Activated naive CD4-positive, alpha-beta T cell (primary cell): ENCODE measurements at places on chromosomes 12 and 14.
A peak's percentile ranks its signal among the peaks of the same experiment; 100 is the strongest.

DNA sequence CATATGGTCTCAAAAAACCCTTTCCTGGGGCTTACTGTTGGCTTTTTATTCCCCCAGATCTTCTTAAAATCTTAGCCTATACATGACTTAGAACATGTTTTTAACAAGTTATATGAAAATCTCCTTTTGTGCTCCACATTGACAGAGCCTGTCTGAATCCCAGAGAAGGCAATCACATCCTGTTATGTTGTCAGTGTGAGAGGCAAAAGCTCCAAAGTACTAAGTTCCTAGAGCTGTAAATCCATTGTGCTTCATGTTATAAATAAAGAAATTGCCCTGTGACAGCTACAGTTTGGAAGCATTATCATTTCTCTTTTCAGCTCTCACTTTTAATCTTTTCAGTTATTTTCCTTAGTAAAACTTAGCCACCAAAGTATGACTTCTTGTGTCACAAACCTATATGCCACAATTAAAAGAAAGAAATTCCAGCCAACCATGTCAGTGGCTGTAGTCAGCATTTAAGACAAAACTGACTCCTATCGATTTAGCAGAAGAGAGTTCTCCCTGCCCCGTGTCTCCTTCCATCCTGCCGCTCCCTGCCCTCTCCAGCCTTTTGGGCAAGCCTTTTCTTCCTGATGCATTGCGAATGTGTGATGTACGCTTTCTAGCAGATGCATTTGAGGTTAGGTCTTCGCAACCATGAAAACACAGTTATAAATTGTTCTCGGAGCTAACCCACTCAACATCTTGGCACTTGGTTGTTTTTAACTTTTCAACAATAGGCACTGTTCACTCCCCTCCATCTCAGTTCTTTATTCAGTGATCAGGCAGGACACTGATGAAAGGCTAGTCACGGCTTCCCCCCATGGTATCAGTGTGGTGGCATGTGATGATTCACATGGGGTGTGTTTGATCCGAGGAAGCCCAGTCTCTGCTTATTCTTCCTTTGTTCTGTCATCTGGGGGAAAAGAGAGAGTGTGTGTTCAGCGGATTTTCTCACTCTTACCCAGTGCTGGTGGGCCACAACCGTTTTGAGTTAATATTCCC, 143.5 kb downstream of the SSPN start:
- DNase-seq = no peak

GRCh38 chr14:39015360-39015961, 87.6 kb downstream of the SEC23A start:
- DNase-seq = no peak

DNA sequence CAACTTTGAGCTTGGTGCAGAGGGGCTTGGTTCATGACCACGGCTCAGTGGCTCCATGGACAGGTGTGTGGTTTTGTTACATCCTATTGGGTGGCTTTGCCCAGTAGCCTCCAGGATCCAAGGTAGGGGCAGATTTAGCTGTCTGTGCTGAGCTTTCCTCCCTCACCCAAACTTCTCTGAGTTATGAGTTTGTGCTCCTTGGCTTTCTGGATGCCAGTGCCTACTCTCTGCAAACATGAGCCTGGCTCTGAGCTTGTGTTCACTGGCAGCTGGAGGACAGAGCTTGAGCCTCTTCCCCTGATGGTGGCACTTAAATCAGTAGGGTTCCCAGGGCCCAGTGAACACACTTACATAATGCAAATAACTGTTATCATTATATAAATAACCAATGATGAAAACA, 45.3 kb upstream of the HECTD1 start:
- DNase-seq = no peak

DNA sequence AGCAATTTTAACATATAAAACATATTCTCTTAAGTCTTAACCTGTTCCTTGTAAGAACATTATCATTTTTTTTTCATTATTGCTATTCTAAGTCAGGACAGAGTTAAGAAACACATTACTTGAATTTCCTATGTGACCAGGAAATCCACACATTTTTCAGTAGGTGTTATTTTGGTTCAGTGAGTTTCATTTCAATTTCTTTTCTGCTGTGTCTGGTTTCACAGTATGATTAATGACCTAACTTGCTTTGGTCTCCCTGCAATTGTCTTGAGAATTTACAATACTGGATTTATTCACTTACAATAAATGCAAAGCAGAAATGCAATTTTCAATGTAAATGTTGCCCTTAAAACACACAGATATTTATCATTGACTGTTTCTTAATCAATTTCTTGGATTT, 396.9 kb upstream of the TMTC1 start:
- no peak for DNase-seq

GRCh38 chr14:58749066-58749669, 111.4 kb downstream of the DACT1 start:
- DNase-seq = no peak

DNA sequence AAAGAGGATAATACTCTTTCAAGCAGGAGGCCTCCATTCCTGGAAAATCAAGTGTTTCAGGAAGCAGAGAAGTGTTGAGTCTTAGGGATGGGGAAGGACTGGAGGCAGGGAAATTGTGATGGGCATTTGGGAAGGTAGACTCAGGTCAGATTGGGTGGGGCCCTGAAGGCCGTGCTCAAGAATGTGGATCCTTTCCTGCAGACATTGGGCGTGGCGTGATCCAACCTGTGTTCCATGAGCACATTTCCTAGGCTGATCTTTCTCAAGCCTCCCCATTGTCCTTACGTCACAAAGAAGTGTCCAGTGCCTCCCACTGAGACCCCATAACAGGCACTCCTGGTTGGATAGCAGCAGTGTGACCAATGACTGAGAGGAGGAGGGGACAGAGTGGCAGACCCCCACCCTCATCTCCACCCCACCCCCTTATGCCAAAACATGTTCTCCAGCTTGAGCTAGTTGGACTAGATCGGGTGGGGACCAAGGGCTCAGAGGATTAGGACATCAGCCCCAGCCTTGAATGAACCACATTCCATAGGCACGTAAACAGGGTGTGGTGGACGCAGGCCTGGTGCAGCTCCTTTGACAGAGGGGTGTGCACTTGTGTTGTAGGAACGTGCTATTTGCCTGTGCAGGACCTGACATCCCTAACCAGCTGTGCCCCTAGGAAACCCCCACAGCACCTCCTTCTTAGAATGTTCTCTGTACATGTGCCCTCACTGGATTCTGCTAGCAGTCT, 76.8 kb downstream of the TTC9 start:
- DNase-seq = no peak

GRCh38 chr12:113407931-113408600, 4.4 kb upstream of the SDS start:
- DNase-seq = no peak

DNA sequence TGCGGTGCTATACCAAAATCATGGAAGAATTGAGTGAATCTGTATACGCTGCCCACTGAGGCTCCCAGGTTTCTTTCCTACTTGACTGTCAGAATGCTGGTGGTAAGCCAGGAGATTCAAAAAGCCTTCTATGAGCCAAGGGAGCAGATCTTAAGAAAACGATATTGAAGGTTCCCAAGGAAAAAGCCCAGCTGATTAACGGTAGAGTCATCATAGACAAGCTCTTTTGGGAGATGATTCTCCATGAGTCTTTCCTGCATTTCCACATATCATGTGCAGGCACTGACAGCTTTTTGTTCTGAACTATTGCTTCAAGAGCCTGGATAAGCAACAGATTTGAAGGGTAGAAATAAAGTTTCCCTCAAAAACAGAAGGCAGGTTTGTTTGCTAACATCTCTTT, 17.5 kb downstream of the SLC35F4 start:
- DNase-seq = no peak

GRCh38 chr12:122726080-122726558, 4.5 kb downstream of the HCAR1 start:
- no peak for DNase-seq

GRCh38 chr12:18436170-18436569, 174.9 kb downstream of the PIK3C2G start:
- DNase-seq = no peak

GRCh38 chr12:83102499-83102898, 415.8 kb downstream of the TMTC2 start:
- DNase-seq = no peak

DNA sequence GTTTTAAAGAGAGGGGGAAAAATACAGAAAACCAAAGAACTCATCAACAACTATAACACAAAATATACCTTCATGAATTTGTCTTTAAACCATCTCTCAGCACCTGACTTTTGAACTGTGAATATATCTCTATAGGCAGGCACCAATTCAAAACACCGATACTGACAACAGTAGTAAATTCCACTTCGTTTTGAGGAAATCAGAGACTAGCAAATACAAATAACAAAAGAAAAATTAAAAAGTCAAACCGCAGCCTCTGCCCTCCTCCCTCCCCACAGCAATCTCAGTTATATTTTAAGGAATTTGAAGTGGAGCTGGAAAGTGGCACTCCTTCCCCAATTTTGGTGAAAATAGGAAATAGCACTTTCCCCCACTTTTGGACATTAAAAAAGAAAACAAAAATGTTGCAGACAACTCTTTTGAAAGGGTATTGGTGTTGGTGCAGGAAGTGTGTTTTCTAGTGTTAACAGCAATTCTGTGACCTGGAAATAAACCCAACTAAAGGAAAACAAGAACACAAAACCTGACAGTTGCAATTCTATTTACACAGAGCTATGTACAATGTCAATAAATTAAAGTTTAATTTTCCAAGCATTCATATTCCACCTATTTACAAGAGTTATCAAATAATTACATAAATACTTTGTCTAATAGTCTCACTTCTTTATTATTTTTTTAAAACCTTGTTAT, 13.5 kb downstream of the TBX3 start:
- no peak for DNase-seq

GRCh38 chr12:130026608-130027176, 122.9 kb upstream of the TMEM132D start:
- peak; percentile 6 for DNase-seq

DNA sequence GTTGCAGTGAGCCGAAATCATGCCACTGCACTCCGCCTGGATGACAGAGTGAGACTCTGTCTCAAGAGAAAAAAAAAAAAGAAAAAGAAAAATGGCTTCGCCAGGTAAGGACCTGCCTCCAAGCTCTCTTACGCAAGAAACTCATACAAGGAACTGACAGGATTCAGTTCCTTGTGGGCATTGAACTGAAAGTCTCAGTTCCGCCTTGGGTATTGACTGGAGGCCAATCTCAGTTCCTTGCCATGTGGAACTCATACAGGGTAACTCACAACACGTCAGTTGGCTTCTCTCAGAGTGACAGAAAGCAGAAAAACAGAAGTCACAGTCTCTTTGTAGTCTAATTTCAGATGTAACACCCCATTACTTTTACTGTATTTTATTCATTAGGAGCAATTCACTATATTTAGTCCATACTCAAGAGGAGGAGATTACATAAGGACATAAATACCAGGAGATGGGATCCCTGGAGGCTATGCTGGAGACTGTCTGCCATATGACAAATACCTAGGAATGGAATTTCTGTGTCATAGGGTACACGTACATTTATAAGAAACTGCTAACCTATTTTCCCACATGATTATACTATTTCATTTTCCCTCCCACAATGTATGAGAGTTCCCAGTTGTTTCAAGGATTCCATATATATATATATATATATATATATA, 11.4 kb upstream of the NOPCHAP1 start:
- no peak for DNase-seq

DNA sequence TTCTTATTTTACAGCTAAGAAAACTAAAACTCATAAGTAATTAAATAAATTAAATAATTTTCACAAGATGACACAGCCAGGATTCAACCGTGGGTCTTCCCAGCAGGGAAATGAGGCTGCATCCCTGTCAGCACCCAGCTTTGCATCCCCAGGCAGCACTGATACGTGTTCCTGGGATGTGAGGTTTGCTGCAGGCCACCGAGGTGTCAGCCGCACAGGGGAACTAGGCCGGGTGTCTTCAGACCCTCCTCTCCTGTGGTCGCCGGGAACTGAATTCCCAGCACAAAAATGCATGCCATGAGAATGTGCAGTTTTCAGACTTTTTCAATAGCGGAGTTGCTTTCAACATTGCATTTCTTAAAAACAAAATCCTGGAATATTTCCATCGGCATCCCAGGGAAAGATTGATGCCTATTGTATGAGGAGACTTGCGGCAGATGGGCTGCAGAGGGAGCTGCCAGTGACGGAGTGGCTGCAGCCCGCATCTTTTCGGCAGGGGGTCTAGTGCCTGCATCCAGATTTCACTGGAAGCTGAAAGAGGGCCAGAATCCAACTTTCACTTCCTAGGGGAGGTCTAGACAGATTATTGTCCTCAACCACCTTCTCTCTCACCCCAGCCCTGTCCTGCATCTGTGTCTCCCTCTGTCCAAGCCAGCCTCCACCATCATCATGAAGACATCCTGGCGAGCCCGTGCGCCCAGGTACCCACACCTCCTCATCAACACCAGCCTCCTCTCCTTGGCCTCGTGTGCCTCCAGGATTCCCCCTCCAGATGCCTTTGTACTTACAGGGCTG, 12.6 kb downstream of the LRTM2 start:
- DNase-seq = no peak

DNA sequence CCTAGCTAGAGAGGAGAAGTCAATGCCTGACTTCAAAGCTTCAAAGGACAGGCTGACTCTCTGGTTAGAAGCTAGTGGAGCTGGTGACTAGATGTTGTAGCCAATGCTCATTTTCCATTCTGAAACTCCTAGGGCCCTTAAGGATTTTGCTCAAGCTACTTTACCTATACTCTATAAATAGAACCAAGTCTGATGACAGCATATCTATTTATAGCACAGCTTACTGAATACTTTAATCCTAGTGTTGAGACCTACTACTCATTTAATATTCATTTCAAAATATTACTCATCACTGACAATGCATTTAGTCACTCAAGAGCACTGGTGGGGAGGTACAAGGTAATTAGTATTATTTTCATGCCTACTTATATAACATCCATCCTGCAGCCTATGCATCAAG, 137.2 kb upstream of the PELI2 start:
- DNase-seq = no peak

DNA sequence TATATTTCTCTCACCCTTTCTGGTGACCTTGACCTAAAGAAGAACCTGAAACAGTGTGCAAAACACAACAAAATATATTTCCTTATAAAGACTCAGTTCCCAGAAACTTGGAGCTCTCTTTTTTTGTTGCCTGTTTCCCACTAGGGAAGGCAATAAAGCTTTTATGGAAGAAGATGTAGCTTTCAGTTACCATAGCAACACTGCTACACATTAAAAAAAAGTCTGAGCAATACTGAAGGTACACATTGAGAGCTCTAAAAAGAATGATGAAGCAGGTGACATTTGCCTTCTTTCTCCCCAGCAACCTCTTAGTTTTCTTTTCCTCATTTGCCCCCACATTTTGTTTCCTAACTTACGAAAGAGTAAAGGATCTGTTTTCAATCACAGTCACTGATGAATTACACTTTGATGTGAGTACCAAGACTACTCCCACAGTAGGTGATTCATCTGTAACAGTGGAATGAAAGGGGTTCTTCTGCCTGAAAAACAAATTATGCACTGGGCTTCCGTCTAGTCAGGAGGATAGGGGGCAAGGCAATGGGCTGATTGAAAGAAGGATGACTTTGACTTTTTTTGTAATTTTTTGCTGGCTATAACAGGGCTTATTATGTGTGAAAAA, 1.1 kb upstream of the CATSPERB start:
- no peak for DNase-seq
